ENCODE measurements at places on chromosomes 7 and 10.

DNA sequence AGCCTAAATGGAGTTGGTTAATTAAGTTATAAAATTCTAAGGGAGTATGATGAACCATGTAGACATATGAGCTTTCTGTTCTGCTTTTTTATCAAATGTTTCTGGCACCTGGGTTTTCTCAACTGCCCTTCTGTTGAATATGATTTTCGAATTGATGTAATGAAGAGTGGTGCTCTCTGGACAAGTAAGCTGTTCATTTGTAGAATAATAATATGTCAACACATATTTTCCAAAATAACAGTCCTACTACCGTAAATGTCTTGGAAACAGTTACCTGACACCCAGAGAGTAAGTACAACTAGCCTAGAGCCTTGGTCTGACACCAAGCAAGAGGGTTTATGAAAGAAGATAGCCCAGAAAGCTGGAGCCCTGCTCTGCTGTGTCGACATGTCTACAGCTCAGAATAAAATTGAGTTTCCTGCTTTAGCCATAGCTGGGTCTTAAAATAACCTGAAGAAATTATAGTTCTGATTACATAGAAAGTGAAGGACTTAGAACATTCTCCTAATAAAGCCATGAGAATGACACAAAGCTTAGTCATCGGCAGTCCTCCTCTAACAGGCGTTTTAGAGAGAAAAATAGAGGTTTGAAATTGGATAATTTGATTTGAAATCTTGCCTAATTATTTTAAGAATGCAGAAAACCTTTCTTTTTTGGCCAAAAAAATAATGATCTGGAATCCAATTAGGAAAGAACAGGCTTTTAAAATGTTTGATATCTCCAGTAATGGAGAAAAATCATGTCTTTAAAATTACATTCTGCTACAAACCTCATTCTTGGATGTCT is 25.1 kb downstream of the HDAC9 start:
- no peak for DNase-seq

- no peak for DNase-seq
Observed at GRCh38 chr10:60970526-60970925, 26.5 kb upstream of the RHOBTB1 start.

GRCh38 chr10:104893701-104894100 is 252.6 kb downstream of the SORCS3 start:
- DNase-seq: no peak

DNA sequence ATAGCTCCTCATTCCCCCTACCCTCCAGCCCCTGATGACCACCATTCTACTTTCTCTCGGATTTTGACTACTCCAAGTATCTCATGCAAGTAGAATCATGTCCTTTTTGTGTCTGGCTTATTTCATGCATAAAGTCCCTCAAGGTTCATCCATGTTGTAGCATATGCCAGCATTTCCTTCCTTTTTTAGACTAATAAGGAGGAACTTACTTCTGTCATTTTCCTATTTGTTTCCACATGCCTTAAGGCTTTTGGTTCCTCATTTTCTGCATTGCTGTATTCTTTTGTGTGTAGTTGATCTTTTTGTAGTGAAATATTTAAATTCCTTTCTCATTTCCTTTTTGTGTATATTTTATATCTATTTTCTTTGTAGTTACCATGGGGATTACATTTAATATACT is 376.9 kb downstream of the CALN1 start:
- no peak for DNase-seq
